ENCODE measurements at places on chromosomes 2 and 18.

- no peak for DNase-seq
Observed at GRCh38 chr18:45335282-45336043, 279.8 kb upstream of the SLC14A2 start.

DNA sequence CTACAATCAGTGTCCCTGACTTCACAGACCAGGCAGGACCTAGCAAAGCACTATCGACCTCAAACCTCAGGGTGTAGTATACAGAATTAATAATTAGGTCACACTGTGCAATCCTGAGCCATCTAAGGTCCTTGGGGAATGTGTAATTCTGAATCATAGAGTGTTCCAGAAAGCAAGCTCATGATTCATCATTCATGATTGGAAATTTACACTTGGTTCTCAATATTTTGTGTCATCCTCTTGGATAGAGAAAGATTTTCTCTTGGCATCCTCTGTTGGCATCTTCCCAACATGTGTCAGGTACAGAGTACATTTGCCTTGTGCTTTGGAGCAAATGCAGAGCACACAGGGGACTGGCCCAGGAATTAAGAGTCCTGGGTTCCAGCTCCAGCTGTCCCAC, 245.0 kb upstream of the NT5C1B start:
- DNase-seq: no peak

- no peak for DNase-seq
Observed at GRCh38 chr18:61209801-61210200, 123.4 kb upstream of the CDH20 start.

DNA sequence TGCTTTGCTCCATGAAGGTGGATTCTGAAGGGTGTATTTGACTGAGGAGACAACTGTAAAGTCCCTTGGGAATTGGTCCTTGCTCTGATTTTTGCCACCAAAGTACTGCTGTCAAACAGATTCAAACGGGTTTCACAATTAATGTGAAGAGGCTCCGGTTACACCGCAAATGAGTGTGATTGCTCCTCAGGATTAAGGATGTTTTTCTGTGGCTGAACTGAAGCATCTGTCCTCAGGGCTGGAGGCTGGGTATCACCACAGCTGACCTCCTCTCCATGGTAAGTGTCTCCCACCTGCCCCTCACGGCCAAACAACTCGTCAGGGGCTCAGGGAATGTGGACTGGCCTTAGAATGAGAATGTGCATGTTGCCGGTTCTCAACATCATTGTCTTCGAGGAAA, 130.4 kb upstream of the NDUFV2 start:
- DNase-seq: no peak

- DNase-seq: no peak
Observed at GRCh38 chr18:58208207-58208932, 164.3 kb downstream of the NEDD4L start.

DNA sequence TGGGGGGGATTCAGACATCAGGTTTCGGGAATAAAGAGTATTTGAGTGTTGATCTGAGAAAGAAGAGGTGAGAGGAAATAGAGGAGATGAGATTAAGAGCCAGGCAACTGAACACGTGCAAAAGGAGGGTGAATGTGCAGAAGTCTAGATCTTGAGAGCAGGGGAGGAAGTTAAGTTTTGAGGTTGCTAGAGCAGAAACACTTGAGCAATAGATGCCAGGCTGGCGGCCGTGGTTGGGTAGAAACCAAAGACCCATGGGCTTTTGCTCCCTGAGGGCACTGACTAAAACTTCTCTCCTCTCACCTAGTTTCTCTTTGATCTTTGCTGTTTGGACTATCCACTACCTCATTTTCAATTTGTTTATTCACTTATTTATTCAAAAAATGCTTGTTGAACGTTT, 116.0 kb downstream of the CDC42EP3 start:
- peak; percentile 72 for DNase-seq

DNA sequence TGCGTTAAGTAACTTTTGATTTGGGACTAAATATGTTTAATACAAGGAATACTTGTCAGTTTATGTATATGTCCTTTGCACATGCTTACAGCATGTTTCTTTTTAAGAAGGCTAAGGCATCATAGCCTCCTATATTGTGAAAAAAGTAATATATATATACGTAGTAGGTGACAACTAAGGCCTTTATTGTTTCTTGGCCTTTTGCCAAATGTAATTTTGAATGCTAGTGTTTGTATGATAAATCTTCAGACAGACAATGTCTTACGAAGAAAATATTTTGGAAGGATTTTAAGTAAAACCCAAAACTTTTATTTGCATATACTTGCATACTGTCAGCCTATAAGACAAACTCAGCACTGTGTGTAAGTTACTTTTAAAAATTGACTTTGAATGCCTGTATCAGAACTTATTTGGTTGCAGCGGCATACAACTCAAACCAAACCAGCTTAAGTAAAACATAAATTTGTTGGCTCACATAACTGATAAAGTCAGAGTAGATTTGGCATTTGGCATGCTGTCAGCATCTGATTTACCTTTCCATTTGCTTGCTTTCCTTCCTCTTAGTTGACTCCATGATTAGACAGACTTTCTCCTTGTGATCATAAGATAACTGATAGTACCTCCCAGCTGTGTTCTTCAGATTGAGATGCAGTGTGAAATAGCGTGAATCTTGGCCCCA, 24.4 kb downstream of the UBE2E3 start:
- DNase-seq: no peak

DNA sequence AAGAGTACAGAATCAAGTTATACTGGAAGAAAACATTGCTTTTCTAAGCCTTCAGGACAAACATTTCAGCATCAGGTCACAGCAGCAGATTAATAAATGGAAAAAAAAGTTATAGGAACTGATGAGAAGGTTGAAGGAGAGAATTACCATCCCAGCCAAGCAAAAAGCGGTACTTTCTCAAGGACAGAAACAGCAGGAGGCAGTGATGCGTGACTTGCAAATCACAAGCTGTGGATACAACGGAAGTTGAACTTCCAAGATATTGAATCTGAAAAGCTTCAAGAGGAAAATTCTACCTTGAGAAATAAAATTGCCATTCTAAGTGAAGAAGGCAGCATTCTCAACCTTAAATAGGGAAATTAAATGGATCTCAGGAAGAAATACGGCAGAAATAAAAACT, 18.5 kb upstream of the SERPINB12 start:
- DNase-seq: no peak

DNA sequence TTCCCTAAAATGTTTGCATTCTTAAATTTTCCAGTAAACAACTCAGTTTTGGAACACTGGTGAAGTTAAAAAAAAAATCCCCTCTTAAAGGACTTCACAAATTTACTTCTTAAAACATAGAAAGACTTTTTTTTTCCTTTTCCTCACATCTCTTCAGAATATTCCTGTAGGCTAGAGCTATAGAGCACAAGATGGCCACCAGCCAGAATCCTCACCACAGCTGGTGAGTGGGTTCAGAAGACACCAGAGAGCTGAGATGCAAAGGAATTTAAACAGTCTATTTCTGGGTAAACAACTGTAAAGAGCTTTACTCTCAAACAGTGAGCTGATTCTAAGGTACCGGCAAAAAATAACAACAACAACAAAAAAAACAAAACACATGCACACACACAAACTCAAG, 252.8 kb downstream of the LRP1B start:
- no peak for DNase-seq

DNA sequence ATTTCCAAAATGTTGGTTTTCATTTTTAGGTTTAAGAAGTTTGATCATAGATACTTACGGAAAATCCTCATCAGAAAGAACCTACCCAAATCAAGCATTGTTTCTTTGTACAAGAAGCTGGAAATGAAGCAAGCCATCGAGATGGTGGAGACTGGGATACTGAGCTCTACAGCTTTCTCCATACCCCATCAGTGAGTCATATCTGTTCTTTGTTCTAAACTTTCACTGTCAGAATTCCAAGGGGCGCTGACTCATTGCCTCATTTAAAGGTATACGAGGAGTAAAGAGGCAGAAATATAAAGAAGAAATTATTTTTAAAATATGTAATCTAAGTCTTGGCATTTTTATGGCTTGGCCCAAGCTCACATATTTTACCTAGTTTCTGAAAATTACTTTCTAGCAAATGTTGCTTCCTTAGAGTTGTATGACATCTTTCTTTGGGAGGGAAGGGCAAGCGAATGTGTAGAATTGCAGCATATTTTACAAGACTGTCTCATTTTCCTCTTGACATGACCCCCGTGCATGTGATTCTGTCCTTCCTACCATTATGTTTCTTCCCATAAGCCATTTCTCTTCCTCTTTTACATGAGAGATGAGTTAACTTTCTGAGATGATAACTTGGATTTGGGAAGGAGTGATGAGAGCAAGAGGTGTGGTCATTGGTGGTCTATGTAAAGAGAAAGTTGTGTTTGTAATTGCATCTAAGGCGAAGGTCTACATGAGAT, 41.2 kb downstream of the SLC9A4 start:
- no peak for DNase-seq

DNA sequence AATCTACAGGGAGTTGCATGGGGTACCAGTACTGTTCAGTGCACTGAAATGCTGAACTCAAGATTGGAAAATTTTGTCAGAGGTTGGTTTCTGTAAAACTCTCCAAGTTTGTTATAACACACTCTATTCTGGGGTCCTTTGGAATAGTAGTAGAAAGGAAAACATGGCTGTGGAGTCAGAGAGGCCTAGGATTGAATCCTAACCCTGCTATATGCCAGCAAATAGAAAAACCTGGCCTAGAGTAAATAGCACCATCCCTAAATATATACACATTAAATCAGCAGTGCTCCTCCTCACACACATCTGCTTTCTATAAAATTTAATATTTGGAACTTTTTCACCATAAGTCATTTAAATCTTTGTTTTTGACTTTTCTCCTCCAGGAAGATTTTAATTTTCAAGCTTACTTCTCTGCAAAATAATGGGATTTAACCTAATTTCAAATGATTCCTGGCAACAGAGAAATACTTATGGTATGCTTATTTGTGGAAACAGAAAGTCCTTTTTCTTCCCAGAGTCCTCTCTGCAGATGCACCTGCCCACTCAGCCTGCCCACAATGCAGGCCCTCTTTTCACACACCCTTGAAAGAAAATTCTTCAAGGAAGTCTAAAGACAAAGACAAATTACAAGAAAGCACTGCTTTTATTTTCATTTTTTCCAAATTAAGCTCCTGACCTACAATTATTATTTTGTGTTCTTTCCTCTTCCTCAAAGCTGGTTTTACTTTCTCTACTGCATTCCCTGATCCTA, 197.5 kb upstream of the LRRTM1 start:
- no peak for DNase-seq

GRCh38 chr18:7000484-7001096, 117.0 kb downstream of the LAMA1 start:
- DNase-seq: peak; percentile 20

DNA sequence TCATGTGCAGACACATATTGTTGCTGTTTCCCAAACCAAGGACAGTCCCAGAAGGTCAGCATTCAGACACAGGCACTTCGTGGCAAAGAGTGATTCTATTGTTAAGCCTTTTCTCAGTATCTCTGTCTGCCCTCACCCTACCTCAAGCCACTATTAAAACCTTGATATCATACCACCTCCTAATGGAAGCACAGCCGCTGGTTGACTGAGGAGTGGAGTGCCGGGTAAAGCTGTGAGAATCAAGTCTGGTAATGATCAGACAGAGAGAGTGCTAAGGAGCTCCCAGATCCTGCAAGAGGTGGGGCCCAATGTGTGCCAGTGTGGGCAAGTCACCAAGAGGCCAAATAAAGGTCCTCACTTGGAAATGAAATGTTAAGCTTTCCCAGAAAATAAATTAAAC, 819.5 kb downstream of the BCL11A start:
- DNase-seq: no peak

DNA sequence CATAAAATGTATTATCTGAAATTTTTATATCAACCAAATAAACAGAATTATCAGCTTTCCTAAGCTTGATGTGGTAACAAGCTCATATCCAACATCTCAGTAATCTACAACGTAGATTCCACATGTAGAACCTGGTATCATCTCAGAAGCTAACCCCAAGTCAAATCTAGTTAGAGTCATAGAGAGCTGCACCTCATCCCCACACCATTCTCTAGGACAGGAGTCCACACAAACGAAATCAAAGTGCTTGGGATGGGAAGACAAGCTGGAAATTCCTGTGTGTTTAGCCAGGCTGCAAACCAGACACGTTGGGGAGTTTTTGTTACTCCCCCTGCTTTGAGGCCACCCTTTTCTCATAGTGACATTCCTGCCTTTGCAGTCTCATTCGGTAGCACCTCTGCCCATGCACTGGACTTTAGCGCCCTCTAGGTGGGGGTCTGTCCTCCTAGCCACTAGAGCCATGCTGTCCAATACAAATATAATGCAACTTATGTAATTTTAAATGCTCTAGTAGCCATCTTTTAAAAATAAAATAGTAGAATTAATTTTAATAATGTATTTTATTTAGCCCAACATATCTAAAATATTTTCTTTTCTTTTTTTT, 28.1 kb upstream of the SATB2 start:
- peak; percentile 54 for DNase-seq

DNA sequence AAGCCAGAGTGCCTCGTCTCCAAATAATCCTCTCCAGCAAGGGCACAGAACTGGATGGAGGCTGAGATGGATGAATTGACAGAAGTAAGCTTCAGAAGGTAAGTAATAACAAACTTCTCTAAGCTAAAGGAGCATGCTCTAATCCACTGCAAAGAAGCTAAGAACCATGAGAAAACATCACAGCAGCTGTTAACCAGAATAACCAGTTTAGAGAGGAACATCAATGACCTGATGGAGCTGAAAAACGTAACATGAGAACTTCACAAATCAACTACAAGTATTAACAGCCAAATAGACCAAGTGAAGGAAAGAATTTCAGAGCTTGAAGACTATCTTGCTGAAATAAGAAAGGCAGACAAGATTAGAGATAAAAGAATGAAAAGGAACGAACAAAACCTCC, 32.3 kb downstream of the WDPCP start:
- no peak for DNase-seq

DNA sequence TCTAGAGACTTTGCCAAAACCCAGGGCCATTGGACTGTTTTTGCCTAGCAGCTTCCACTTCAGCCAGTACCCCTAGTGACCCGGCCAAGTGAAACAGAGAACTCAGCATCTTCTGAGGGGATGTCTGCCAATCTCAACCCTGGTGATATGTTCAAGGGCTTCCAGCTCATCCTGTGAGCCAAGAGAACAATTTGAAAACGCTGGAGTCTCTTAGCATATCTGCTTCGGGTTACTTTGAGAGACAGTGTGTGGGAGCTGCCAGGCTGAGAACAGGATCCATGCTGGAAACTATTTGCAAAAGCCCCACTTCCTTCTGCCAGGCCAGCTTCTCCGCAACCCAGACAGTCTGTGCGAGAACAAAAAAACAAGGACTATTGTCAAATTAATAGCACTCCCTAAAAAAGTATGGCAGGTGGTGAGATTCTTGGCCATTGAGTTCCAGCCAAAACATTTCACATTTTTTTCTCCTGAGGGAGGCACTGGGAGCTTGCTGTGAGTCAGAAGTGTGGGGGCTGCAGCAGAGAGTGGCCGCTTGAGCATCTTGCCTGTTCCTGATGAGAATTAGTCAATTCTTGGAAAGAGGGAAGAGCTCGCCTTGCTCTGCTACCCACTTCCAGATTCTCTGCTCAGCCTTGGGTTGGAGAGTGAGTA, 395.6 kb upstream of the TRIB2 start:
- DNase-seq: peak; percentile 38

DNA sequence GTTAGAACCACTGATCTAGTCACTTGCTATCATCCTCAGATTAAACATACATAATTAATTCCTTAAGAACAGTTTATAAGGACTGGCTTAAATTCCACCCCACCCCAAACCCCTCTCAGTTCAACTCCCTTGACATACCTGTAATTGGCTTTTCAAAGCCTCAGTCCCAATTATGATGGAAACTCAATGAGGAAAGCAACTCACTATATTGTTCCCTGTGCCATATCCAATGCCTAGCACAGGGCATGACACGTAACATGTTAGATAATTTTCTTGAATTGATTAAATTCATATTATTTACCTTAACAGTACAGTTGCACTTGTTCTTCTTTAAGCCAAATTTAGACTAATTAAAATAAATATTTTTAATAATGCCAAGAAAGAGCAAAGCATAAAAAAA, 465.1 kb upstream of the CHAC2 start:
- DNase-seq: no peak
